ENCODE measurements at places on chromosomes 16 and 17.

- H3K4me1 ChIP-seq: peaks cover 5% of the 10 kb centered on the region
- H3K36me3 ChIP-seq: no peaks in the 10 kb centered on the region
- no peak for DNase-seq
- no peak overlapping the region for H3K4me3 ChIP-seq
Measured at GRCh38 chr17:31598921-31599571, 207.6 kb downstream of the RAB11FIP4 start.

- peak overlapping the region; percentile 37 for H3K27ac ChIP-seq
- peaks cover 33% of the 10 kb centered on the region for H3K4me1 ChIP-seq
- no peak overlapping the region for H3K4me3 ChIP-seq
- H3K36me3 ChIP-seq: peaks cover 33% of the 10 kb centered on the region
- DNase-seq: peak; percentile 92
- no peaks in the 10 kb centered on the region for H3K27me3 ChIP-seq
Measured at GRCh38 chr16:55502801-55503366, 6.0 kb upstream of the LPCAT2 start.

- H3K4me1 ChIP-seq: peaks cover 41% of the 10 kb centered on the region
- no peaks in the 10 kb centered on the region for H3K27me3 ChIP-seq
- no peak overlapping the region for H3K27ac ChIP-seq
- no peak for DNase-seq
- no peaks in the 10 kb centered on the region for H3K36me3 ChIP-seq
Measured at GRCh38 chr16:14011001-14011400, 60.1 kb upstream of the MRTFB start.

- H3K36me3 ChIP-seq: no peaks in the 10 kb centered on the region
- H3K27ac ChIP-seq: no peak overlapping the region
- H3K4me1 ChIP-seq: no peaks in the 10 kb centered on the region
- H3K4me3 ChIP-seq: no peak overlapping the region
Measured at GRCh38 chr17:63023049-63023448, 57.0 kb downstream of the TANC2 start.

GRCh38 chr16:12546918-12547607 is 256.6 kb downstream of the CPPED1 start:
- H3K4me1 ChIP-seq: no peaks in the 10 kb centered on the region
- no peak overlapping the region for H3K27ac ChIP-seq
- H3K27me3 ChIP-seq: no peaks in the 10 kb centered on the region
- H3K36me3 ChIP-seq: no peaks in the 10 kb centered on the region

DNA sequence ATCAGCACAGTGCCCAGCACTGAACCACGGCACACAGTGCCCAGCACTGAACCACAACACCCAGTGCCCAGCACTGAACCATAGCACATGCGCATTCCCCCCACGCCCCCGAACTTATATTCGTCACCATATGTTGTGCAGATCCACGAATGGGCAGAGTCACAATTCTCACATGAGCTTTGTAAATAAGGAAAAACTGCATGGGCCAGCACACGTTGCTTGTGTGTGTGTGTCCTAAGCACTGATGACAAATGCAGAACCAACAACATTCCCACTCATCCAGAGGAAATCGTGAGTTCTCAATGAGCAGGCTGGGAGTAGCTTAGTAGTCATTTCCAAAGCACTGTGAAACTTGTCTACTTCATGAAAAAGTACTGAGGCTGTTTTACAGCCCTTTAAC is 70.0 kb downstream of the ADCY9 start:
- peaks cover 33% of the 10 kb centered on the region for H3K4me1 ChIP-seq
- no peak for DNase-seq
- no peaks in the 10 kb centered on the region for H3K27me3 ChIP-seq

DNA sequence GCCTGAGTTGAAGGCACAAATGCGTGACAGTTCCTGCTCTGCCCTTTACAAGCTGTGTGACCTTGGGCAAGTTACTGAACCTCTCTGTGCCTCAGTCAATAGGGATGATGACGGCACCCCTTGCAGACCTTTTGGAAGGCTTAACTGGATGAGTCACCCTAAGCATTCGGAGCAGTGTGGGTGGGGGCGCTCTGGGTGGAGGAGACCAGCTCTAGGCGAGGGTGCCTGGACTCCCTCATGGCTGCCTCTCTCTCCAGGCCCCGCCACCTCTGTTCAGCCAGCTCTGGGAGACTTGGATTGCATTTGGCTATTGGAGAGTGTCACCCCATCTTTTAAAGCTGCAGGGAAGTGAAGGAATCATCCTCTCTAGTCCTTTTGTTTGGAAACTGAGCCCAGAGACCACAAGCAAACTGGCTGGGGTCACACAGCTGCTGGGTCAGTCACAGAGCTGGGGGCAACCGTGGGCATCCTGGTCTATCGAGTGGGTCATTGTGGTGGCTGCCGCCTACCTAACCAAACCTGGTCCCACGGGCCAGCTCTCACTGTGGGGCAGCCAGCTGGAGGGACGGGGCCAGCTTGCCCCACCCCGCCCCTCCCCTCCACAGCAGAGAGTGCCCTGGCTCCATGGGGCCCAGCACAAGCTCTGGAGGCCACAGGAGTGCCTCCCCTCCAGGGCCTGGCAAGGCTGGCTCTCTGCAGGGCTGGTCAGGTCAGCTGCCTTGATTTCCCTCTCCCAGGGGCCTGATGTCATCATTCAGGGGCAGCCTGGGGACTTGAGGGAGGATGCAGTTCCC is 20.2 kb upstream of the GSE1 start:
- H3K27me3 ChIP-seq: no peaks in the 10 kb centered on the region
- no peaks in the 10 kb centered on the region for H3K36me3 ChIP-seq
- no peak for DNase-seq
- no peaks in the 10 kb centered on the region for H3K4me1 ChIP-seq
- no peak overlapping the region for H3K27ac ChIP-seq
- H3K4me3 ChIP-seq: no peak overlapping the region

DNA sequence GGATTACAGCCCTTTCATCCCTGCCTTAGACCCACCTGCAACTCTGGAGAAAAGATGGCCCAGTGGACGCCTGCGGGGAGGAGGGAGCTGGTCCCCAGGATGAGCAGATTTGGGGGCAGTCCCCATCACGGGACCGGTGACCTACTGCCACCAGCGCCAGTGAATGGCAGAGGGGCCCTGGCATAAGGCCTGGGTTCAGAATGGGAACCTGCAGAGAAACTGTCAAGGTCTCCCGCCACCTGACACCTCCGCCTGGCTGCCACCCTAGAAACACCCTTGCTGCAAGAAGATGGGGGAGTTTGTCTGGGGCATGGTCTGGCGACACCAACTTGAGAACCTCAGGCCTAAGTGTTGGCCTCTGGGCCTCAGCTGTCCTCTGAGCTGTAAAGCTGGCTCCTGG is 335.7 kb downstream of the SEC14L1 start:
- H3K4me1 ChIP-seq: peaks cover 81% of the 10 kb centered on the region
- H3K27ac ChIP-seq: peak overlapping the region; percentile 79
- H3K4me3 ChIP-seq: no peak overlapping the region
- H3K36me3 ChIP-seq: no peaks in the 10 kb centered on the region

- no peaks in the 10 kb centered on the region for H3K36me3 ChIP-seq
- H3K4me3 ChIP-seq: no peak overlapping the region
- H3K4me1 ChIP-seq: peaks cover 8% of the 10 kb centered on the region
Measured at GRCh38 chr16:15440852-15441251, 6.5 kb downstream of the BMERB1 start.

- no peak for DNase-seq
- no peaks in the 10 kb centered on the region for H3K27me3 ChIP-seq
- H3K36me3 ChIP-seq: no peaks in the 10 kb centered on the region
- H3K4me1 ChIP-seq: no peaks in the 10 kb centered on the region
Measured at GRCh38 chr16:4591191-4591590, 23.5 kb downstream of the UBALD1 start.

GRCh38 chr16:63415014-63415413 is 1378.8 kb upstream of the CDH8 start:
- no peaks in the 10 kb centered on the region for H3K27me3 ChIP-seq
- H3K27ac ChIP-seq: no peak overlapping the region
- H3K4me3 ChIP-seq: no peak overlapping the region
- no peaks in the 10 kb centered on the region for H3K4me1 ChIP-seq
- DNase-seq: no peak

DNA sequence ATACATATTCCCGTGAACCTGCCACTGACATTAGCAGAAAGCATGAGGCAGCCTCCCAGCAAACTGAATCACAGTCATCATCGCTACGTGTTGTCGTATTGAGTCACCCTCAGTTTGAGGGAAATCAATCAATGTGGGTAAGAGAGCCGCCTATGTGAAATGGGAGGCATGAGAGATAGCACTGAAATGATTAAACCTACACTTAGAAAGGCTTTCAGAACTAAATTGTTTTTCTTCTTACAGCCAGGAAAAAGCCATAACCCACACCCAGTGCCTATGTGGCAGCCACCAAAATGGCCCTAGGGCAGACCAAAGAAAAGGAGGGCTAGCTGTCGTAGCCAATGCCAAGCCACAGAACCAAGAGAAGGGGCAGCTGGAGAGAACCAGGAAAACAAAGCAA is 90.5 kb downstream of the ADAMTS18 start:
- no peaks in the 10 kb centered on the region for H3K27me3 ChIP-seq
- H3K27ac ChIP-seq: no peak overlapping the region
- H3K36me3 ChIP-seq: no peaks in the 10 kb centered on the region
- no peak overlapping the region for H3K4me3 ChIP-seq
- H3K4me1 ChIP-seq: no peaks in the 10 kb centered on the region

GRCh38 chr17:35540589-35541404 is 3.3 kb upstream of the SLFN12L start:
- no peaks in the 10 kb centered on the region for H3K36me3 ChIP-seq
- no peaks in the 10 kb centered on the region for H3K4me1 ChIP-seq
- no peaks in the 10 kb centered on the region for H3K27me3 ChIP-seq
- no peak overlapping the region for H3K27ac ChIP-seq

GRCh38 chr17:81050645-81051625 is 16.0 kb downstream of the BAIAP2 start:
- H3K4me3 ChIP-seq: no peak overlapping the region
- H3K36me3 ChIP-seq: no peaks in the 10 kb centered on the region
- H3K4me1 ChIP-seq: peaks cover 7% of the 10 kb centered on the region
- H3K27ac ChIP-seq: no peak overlapping the region
- DNase-seq: no peak

DNA sequence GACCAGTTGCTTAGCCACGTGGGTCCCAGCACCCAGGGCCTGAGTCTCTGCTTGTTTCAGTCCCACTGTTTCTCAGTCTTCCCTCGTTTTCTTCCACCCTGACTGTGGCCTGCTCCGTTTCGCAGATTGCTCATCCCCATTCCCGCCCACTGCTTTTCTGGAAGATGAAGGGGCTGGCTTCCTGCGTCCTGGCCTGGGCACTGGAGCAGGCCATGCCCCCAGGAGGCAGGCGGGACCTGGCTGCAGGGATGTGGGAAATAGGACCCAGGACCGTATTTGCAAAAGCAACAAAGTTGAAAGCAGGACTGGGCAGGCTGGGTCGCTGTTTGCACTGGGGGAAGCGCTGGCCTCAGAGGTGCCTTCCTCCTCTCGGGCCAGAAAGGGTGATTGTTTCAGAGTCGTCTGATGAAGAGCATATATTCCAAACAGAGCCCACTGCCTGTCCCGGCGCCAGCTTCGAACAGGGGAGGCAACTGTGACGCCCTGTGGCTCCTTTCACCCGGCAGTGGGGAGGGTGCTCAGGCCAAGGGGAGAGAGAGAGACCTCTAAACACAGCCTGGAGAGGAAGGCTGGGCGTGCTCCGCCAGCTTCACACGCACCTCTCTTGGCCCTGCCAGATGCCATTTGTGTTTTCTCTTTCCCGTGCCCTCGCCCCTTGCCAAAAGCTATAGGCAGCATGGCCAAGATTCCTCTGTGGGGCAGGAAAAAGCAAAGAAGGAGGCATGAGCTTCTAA is 108.6 kb downstream of the CMIP start:
- no peak overlapping the region for H3K4me3 ChIP-seq
- no peaks in the 10 kb centered on the region for H3K27me3 ChIP-seq
- no peak for DNase-seq
- H3K27ac ChIP-seq: no peak overlapping the region

- H3K36me3 ChIP-seq: peaks cover 4% of the 10 kb centered on the region
- no peaks in the 10 kb centered on the region for H3K27me3 ChIP-seq
- peak within 1 kb of the TSS; percentile 100 for H3K27ac ChIP-seq
- peak within 1 kb of the TSS; percentile 100 for H3K4me3 ChIP-seq
- DNase-seq: no peak
- H3K4me1 ChIP-seq: peaks cover 38% of the 10 kb centered on the region
Measured at GRCh38 chr17:21042458-21043295, at the start of gene USP22. TSS of gene USP22 (minus strand) at chr17:21043011. CDS start at chr17:21042835, 176 bp downstream.

DNA sequence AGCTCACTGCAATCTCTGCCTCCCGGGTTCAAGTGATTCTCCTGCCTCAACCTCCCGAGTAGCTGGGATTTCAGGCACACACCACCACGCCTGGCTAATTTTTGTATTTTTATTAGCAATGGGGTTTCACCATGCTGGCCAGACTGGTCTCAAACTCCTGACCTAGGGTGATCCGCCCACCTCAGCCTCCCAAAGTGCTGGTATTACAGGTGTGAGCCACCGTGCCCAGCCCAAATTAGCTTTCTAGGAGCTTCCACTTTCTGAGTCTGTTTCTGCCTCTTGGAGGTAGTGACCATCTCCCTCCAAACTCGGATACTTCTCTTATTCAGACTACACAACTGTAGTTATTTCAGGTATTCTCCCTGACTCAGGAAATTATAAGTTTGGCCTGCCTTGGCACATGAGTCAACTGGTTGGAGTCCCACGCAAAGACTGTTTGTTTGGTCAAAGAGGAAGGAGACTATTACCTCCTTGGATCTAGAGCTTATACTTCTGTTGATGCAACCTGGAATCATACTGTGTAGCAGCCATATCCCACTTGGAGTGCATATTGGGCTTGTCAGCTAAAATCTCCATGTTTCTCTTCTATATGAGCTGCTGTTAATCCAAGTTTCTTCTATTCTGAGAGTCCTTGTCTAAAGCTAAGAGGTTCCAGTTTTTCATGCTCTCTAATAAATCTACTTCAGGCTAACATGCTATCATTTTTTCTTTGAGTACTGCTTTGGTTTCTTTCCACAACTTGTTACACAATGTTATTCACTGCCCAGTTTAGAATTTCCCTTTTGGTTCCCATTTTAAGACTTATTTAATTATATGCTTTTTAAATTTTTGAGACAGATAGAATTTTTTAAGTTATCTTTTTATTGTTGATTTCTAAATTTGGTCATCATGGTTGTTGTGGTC is 7.5 kb downstream of the IL4R start:
- H3K4me1 ChIP-seq: peaks cover 84% of the 10 kb centered on the region
- H3K27me3 ChIP-seq: no peaks in the 10 kb centered on the region
- H3K27ac ChIP-seq: peak overlapping the region; percentile 97

DNA sequence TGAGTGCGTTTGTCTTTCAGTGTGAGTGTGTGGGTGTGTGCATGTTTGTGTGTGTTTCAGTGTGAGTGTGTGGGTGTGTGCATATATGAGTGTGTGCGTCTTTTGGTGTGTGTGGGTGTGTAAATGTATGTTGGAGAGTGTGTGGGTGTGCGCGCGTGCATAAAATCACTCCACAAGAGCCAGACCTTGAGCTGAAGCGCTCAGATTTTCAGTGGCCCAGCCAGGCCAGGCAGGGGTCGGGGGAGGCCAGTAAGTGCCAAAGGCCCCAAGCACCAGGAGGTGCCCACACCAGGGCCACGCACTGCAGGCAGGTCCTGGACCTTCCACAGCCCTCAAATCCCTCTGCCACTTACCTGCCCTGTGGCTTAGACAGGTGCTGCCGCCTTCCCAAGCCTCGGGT is 184.0 kb downstream of the SOX9 start:
- H3K27me3 ChIP-seq: peaks cover 17% of the 10 kb centered on the region
- H3K27ac ChIP-seq: no peak overlapping the region
- no peak overlapping the region for H3K4me3 ChIP-seq
- H3K36me3 ChIP-seq: no peaks in the 10 kb centered on the region
- no peak for DNase-seq

- DNase-seq: no peak
- H3K27ac ChIP-seq: no peak overlapping the region
- no peak overlapping the region for H3K4me3 ChIP-seq
Measured at GRCh38 chr16:89746043-89746442, 24.7 kb downstream of the ZNF276 start.

- no peaks in the 10 kb centered on the region for H3K36me3 ChIP-seq
- H3K4me3 ChIP-seq: no peak overlapping the region
- H3K4me1 ChIP-seq: no peaks in the 10 kb centered on the region
Measured at GRCh38 chr17:16900288-16900882, 71.5 kb downstream of the TNFRSF13B start.
